ENCODE measurements at places on chromosomes 7 and 10. TPM values are rescaled to one million over a fixed set of nuclear protein-coding genes. Genes with fewer than 3 reads are reported as not detected.

DNA sequence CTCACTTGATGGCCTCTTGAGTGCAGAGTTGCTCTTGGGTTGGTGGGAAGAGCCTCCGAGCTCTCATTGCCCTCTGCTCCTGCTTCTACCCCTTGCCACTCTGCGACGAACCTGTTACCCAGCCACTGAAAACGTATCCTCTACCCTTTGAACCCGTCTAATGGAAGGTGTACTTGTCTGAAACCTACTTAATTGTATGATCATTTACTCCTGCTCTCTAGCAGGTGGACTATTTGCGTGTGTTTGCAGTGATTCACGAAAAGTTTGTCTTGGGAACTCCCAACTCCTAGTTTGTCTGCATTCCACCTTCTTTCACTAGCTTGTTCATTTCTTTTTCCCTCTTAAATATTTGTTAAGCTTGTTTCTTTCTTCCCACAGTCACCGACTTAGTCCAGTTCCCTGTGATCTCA, 503 bp downstream of the CROT start:
- H3K4me3 ChIP-seq: peak overlapping the region; percentile 56
- H3K27ac ChIP-seq: peak overlapping the region; percentile 53
- H3K27me3 ChIP-seq: no peaks in the 10 kb centered on the region
- H3K4me1 ChIP-seq: peaks cover 31% of the 10 kb centered on the region
- no peak for DNase-seq

GPR26 gene
- total RNA-seq: not detected

SKIDA1 gene
- total RNA-seq: 8.9 TPM

- no peak overlapping the region for H3K4me3 ChIP-seq
- H3K4me1 ChIP-seq: peaks cover 6% of the 10 kb centered on the region
- DNase-seq: no peak
- H3K27ac ChIP-seq: no peak overlapping the region
- no peaks in the 10 kb centered on the region for H3K36me3 ChIP-seq
These were observed 27.3 kb downstream of the MDFIC start for GRCh38 chr7:114949231-114949630.

UNCX gene
- not detected for total RNA-seq

- no peak overlapping the region for H3K4me3 ChIP-seq
- H3K27ac ChIP-seq: no peak overlapping the region
- no peaks in the 10 kb centered on the region for H3K36me3 ChIP-seq
- peaks cover 15% of the 10 kb centered on the region for H3K4me1 ChIP-seq
- no peak for DNase-seq
These were observed 264.0 kb downstream of the TCERG1L start for GRCh38 chr10:131047501-131047900.

- no peaks in the 10 kb centered on the region for H3K27me3 ChIP-seq
- H3K4me1 ChIP-seq: no peaks in the 10 kb centered on the region
- no peak overlapping the region for H3K4me3 ChIP-seq
- DNase-seq: no peak
- no peak overlapping the region for H3K27ac ChIP-seq
These were observed 315.3 kb downstream of the LHFPL3 start for GRCh38 chr7:104643587-104644217.

GRCh38 chr10:124616040-124616835, 127.9 kb downstream of the FAM53B start:
- peaks cover 83% of the 10 kb centered on the region for H3K4me1 ChIP-seq
- peak overlapping the region; percentile 98 for H3K27ac ChIP-seq
- no peak for DNase-seq
- no peaks in the 10 kb centered on the region for H3K36me3 ChIP-seq
- no peak overlapping the region for H3K4me3 ChIP-seq
- H3K27me3 ChIP-seq: no peaks in the 10 kb centered on the region

- no peak overlapping the region for H3K27ac ChIP-seq
- H3K4me3 ChIP-seq: no peak overlapping the region
- no peaks in the 10 kb centered on the region for H3K27me3 ChIP-seq
These were observed 84.6 kb downstream of the VPS50 start for GRCh38 chr7:93316730-93317129.

DNA sequence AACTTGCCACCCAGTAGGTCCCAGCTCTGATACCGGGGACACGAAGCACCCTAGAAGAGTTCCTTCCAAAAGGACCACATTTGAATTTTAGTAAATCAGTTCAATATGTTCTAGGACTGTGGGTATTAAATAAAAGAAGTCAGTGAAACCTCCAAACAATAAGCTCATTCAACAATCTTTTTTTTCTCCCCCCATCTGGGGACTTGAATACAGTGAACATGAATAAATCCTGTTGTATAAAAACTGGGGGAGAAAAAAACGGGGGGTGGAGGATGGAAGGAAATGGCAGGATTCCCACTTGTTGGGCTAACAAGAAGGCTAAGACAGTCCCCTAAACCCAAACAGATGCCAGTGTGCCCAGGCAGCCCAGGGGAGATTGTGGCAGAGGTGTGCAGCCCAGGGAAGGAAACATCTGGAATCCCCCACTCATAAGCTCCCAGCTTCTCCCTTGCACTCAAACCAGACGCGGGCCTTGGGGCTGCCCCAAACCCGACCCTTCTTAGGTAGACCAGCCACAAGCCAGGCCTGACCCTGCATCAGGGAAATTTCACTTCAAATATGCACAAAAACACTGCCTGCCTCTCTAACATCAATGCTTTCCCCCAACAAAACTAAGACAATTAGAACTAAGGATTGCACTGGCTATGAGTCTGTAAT, 8.8 kb downstream of the AFAP1L2 start:
- DNase-seq: no peak
- H3K4me3 ChIP-seq: no peak overlapping the region
- H3K36me3 ChIP-seq: no peaks in the 10 kb centered on the region
- peak overlapping the region; percentile 98 for H3K27ac ChIP-seq
- no peaks in the 10 kb centered on the region for H3K27me3 ChIP-seq
- peaks cover 98% of the 10 kb centered on the region for H3K4me1 ChIP-seq

PRSS2 gene
- total RNA-seq: not detected

- H3K36me3 ChIP-seq: no peaks in the 10 kb centered on the region
- peaks cover 15% of the 10 kb centered on the region for H3K4me1 ChIP-seq
- no peak overlapping the region for H3K4me3 ChIP-seq
- no peak for DNase-seq
These were observed 3.8 kb downstream of the NEUROG3 start for GRCh38 chr10:69569396-69569934.

DNA sequence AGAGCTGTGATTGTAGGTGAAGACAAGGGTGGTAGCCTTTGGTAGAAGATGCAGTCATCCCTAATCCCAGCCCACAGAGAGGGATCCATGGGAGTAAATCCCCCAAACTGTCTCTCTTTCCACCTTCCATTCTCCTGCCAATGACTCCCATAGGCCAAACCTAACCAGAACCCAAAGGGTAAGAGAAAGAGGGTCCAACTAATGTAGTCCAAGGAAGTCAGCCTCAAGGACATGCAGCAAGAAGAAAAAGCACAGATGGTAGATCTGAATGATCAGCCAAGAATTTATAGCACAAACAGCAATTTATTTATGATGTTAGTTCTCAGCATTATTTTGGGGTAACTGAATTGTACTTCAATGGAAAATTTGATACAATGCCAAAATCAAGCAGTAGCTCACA, 87.7 kb downstream of the ST8SIA6 start:
- no peaks in the 10 kb centered on the region for H3K27me3 ChIP-seq
- H3K36me3 ChIP-seq: no peaks in the 10 kb centered on the region
- H3K4me1 ChIP-seq: no peaks in the 10 kb centered on the region
- H3K27ac ChIP-seq: no peak overlapping the region
- H3K4me3 ChIP-seq: no peak overlapping the region

GRCh38 chr10:133289761-133290160, 13.1 kb upstream of the ADAM8 start:
- H3K27me3 ChIP-seq: no peaks in the 10 kb centered on the region
- H3K27ac ChIP-seq: no peak overlapping the region
- no peak for DNase-seq

NEURL1 gene
- not detected for total RNA-seq

- H3K36me3 ChIP-seq: no peaks in the 10 kb centered on the region
- H3K27me3 ChIP-seq: no peaks in the 10 kb centered on the region
- peak overlapping the region; percentile 9 for H3K27ac ChIP-seq
- H3K4me1 ChIP-seq: peaks cover 10% of the 10 kb centered on the region
- H3K4me3 ChIP-seq: no peak overlapping the region
These were observed 85.4 kb upstream of the GSDME start for GRCh38 chr7:24842449-24843241.

- no peaks in the 10 kb centered on the region for H3K27me3 ChIP-seq
- H3K27ac ChIP-seq: no peak overlapping the region
- no peaks in the 10 kb centered on the region for H3K36me3 ChIP-seq
- no peaks in the 10 kb centered on the region for H3K4me1 ChIP-seq
- no peak overlapping the region for H3K4me3 ChIP-seq
- peak; percentile 40 for DNase-seq
These were observed 75.1 kb downstream of the NOD1 start for GRCh38 chr7:30403477-30403876.

GRCh38 chr10:127916826-127917225, 9.9 kb downstream of the PTPRE start:
- H3K36me3 ChIP-seq: no peaks in the 10 kb centered on the region
- DNase-seq: no peak
- no peak overlapping the region for H3K4me3 ChIP-seq
- no peak overlapping the region for H3K27ac ChIP-seq
- H3K4me1 ChIP-seq: peaks cover 24% of the 10 kb centered on the region
- H3K27me3 ChIP-seq: no peaks in the 10 kb centered on the region

DNA sequence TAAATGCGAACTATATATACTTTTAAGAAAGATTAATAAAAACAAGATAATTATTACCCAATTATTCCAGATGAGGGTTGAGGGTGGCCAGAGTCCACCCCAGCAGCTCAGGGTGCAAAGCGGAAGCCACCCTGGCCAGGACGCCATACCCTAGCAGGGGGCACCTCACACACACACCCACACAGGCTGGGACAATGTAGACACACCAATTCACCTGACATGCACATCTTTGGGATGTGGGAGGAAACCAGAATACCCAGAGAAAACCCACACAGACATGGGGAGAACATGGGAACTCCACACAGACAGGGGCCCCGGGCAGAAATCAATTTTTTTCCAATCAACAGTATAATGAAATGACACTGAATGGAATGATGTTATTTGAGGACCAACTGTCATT, 86.0 kb downstream of the RTKN2 start:
- no peak overlapping the region for H3K4me3 ChIP-seq
- no peaks in the 10 kb centered on the region for H3K4me1 ChIP-seq
- H3K27me3 ChIP-seq: no peaks in the 10 kb centered on the region
- no peak for DNase-seq

GRCh38 chr10:29615195-29615594, 19.6 kb downstream of the SVIL start:
- no peak overlapping the region for H3K27ac ChIP-seq
- H3K36me3 ChIP-seq: no peaks in the 10 kb centered on the region
- no peak for DNase-seq
- peaks cover 49% of the 10 kb centered on the region for H3K4me1 ChIP-seq

All from thyroid gland (tissue), 4 donors.